ENCODE measurements at places on chromosomes 7 and 10.

DNA sequence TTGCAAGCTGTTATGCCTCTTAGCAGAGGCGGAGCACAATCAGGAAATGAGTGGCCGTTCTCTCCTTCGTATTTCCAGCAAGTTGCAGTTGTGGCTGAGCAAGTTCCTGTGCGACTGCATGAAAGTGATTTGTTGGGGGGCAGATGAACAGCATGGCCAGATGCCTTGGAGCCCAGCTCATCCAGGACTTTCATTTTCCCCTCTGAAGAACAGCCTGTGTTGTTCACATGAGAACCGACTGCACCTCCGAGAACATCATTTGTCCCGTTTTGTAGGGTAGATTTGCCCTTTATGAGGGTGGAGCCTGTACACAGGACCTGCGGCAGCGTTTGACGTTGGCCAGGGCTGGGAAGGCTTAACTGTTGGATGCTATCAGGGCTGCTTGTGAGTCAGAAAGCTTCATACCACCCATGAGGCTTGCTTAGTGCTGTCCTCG is 4.4 kb downstream of the BAG3 start:
- peak; percentile 67 for DNase-seq

DNA sequence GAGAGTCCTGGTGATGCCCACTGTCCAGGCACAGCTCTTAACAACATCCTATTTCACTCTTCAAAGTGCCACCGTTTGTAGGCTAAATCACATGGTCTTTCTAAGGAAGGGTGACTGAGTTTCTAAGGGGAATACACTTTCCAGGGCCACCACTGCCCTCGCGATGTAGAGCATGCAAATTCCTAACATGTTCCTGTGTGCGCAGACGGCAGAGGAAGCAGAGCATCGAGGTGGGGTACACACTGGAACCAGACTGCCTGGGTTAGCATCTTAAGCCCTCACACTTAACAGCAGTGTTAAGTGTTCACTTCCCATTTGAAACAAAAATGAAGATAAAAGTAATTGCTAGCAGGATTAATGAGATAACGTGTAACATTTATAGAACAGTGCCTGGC is 3.0 kb downstream of the VOPP1 start:
- no peak for DNase-seq

DNA sequence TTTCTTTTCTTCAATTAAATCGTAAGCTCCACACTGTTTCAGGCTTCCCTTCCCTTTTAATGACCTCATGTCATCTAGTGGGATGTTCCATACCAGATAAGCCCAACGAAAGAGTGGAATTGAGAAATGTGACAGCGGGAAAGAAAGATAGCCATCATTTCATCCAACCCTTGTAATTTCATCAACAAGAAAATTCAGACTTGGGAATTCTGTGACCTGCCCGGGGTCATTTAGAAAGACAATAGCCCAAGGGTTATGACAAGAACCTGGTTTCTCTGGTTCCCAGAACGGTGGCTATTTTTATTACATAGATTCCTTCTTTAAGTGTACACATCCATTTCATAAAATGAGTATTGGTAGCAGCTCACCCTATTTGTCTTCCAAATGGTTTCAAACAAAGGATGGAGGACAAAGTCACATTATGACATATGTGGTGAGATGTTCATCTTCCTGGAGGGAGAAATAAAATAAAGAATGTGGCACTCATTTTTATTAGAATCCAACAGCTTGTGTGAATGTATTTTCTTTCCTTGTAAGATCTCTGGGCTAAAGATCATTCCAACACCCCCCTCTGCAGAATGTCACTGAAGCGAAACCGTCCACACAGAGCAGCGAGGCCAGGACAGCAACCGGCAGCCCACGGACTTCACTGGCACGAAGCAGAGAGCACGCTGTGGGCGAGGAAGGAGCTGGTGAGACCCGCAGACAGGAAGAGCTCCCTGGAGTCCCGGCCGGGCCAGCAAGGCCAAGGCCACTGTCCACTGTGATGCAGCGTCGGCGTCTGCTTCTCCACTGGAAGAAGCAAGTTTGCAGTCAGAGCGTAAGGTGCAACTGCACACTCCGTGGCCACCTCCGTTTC is 199.9 kb downstream of the KLF6 start:
- no peak for DNase-seq

- DNase-seq: no peak
Measured at GRCh38 chr10:131155218-131155875, 156.2 kb downstream of the TCERG1L start.

DNA sequence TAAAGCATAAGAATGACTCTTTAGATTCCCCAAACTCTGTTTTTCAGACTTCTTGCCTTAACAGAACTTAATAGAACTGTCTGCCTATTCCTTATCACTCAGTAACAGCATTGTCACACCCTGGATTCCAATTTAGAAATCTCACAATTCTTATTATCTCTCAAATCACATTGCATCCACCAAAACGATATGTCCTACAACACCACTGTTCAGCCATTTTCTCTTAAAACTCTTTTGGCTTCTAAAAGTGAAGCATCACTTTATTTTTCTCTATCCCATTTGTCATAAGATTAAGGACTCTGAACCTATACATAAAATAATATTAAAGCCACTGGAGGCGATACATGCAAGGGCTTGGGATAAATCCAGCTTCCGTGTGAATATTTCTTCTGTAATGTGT is 1.2 kb upstream of the CPED1 start:
- no peak for DNase-seq

DNA sequence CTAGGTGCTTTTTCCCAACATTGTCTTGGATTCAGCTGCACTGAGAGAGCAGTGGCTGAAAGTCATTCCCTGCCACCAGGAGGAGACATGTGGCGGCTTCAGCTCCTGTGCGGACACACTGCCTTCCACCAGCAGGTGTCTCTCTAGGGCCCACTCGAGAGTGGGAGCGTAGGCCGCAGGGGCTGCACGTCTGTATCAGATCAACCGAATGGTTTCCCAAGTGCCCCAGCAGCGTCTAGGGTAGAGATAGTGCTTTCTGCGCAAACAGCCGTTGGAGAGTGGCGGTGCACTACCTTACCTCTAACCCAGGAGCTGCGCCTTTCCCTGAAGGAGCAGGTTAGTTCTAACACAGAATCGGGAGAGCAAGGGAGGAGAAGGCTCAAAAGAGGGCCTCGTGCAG is 31.7 kb downstream of the PAPOLB start:
- DNase-seq: peak; percentile 40

DNA sequence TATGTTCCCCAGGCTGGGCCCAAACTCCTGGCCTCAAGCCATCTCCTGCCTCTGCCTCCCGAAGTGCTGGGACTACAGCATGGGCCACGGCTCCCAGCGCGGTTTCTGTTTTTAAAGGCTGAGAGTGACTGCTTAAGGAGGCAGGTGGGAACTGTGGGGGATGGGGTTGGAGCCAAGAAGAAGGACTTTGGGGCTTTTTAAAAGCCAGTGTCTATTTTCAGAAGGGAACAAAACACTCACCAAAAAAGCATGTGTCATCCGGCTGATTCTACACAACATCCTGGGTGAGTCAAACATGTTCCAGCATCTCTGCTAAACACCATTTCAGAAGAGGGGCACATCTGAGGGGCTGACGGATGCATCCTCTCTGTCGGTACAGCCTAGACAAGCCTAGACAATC is 824.5 kb downstream of the TYW1 start:
- DNase-seq: no peak

- DNase-seq: peak; percentile 61
Measured at GRCh38 chr10:120948889-120949608, 97.9 kb downstream of the WDR11 start.

GRCh38 chr10:7593905-7594304 is 72.9 kb downstream of the ITIH5 start:
- no peak for DNase-seq

DNA sequence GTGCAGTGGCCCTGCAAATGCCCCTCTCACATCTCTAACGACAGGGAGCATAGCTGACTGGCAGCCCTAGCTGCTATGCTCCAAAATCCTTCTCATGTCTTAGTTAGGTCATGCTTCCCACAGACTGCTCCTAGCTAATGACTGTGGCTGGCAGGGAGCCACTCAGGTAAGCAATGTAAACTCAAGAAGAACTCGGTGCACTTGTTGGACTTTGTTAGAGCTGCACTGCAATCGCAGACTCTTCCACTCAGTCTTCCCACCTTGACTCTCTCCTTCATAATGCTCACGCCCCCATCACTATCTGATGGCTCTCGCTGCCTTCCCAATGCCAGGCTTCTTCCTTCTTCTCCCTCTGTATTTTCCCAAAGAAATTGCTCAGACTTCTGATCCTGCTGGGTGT is 24.0 kb downstream of the OR9A2 start:
- DNase-seq: no peak

DNA sequence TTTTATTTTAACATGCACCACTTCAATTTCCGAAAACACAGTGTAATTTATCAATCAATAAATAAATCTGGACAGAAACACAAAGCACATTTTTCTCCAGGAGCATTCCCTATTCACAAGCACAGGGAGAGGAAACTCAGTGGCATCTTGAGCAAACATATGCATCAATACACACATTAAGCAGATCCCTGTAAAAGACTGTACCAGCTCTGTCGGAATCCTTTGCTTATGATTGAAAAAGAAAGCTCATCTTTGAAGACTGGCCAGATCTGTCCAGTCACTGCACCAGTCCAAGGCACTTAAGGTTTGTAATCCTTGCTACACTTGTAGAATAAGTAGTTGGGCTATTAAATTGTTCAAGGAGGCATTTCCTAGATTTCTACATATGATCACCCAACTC is 343.9 kb downstream of the BMPER start:
- no peak for DNase-seq

DNA sequence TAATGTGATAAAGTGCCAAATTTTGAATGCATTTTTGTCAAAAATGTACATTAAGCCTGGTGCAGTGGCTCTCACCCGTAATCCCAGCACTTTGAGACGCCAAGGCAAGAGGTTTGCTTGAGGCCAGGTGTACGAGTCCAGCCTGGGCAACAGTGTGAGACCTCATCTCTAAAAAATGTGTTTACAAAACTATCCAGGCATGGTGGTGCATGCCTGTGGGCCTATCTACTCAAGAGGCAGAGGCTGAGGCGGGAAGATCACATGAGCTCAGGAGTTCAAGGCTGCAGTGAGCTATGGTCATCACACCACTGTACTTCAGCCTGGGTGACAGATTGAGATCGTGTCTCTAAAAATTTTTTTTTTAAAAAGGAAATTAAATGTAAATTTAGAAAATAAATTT is 18.5 kb upstream of the MGMT start:
- DNase-seq: no peak

DNA sequence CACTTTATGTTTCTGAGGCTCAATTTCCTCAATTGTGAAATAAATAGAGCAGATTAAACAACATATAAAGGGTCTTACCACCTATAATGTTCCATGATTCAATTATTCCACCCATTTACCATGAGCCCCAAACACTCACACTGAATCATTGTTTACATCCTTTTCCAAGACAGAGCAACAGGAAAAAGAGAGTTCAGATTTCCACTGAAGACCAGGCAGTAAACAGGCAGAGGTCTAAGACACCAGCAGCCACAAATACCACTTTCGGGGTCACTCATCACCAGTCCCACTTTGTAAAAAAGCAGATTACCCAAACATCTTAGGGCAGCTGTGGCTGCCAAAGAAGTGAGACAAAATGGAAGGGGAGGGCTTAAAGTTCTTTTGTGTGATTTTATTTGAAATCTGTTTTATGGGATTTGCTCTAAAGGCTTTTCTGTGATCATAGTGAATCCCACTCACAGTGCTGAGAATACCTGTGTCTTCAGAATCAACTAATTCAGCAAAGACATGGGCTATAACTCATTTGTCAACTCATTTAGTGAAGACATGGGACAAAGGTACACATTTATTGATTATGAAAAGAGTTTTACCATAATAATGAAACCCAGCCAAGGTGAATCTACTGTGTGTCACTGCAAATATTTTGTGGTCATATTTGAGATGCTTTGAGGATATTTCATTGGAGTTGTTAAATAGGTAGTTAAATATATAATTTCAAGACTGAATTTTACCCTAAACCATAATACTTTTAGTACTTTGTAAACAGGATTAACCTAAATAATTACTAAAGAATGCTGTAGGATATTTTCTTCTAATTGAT is 24.8 kb upstream of the DLD start:
- DNase-seq: no peak
